Stimulated activated CD8-positive, alpha-beta memory T cell treated with anti-CD3 and anti-CD28 coated beads, Interleukin-12 subunit alpha, Interleukin-12 subunit beta, amount 100 ng/mL, for 1 hour (primary cell): ENCODE measurements at places on chromosomes 2 and 18.

DNA sequence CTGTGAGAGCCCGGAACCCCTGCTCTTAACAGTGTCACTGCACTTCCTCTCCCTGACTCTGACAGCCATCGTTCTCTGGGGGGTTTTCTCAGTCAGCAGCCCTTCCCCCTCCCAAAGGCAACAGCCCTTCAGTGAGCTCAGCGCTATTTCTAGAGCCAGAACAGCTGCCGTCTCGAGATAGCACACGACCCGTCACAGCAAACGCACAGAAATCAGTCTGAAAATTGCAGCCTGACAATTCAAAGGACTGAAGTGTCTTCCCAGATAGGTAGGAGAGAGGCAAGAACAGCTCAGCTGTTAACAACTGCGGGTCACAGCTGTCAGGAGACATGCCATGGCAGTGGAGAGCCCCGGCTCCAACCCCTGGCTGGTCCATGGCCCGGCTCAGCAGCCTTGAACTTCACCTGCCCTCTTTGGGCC is 45.4 kb downstream of the ST8SIA5 start:
- no peak for DNase-seq

- DNase-seq, result no peak
Observed at GRCh38 chr2:50649626-50650402, 382.1 kb downstream of the NRXN1 start.

DNA sequence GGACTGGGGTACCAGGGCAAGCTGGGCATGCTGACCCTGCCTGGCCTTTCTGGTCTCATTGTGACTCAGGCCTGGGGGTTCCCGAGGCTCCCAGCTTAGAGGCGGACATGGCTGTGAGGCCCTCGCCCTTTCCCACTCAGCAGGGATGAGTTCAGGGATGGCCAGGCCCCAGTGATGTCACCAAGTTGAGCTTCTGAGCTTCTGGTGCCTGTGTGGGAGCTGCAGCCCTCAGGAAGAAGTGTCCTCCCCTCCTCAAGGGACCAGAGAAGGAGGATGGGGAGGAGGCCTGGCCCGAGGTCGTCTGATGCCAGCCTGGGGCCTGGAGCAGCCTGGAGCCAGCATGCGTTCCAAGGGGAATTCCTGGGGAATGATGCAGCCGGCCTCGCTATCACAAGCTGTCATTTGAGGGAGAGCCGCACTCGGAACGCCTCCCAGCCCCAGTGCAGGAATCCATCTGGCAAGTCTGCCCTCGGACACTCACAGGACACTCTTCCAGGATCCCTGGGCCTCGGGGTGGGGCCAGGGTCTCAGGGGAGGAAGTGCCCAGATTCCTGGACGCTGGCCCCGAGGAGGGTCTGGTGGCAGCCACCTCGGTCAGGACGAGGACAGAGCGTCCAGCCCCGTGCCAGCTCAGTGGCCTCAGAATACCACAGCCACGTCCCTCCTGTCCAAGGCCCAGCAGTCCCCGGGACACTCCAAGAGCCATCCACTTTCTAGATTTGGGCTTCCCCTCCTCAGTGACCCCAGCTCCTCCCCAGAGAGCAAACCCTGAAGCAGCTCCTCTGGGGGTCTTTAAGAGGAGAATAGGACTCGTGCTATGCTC is 61.2 kb upstream of the GPC1 start:
- DNase-seq, result no peak

- no peak for DNase-seq
Observed at GRCh38 chr2:8288206-8288605, 393.6 kb upstream of the ID2 start.

DNA sequence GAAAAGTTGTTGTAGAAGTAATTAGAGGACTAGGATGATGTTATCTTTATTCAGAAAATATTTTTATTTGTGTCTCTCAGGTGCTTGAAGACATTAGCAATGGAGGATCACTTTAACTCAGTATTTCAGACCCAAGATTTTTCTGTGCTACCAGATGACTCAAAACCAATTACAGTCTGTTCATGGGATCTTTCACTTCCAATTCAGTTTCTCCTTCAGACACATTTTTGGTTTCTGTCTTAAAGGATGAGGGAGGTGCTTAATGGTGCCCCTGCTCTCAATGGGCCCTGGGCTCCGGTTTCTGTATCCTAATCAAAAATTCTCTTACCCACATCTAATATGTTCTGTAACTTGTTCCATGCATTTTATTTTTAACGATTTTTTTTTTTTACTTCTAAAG is 53.7 kb upstream of the HDAC4 start:
- DNase-seq, result no peak

DNA sequence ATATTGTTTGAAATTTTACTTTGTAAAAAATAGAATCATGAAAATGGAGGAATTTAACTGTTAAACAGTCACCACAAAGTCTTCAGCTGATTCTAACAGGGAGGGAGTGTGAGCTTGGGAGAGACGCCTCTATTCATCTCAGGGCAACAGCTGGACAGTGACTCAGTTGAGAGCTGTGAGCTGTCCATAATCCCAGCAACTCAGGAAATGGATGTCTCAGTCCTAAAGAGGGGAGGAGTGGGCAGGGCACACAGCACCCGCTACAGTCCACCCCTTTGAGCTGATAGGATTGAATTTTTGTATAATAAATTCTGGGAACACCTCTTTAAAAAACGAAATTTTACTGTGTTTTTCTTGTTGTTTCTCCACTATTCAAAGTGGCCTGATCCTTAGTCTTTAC is 255.1 kb upstream of the THUMPD2 start:
- no peak for DNase-seq

- no peak for DNase-seq
Observed at GRCh38 chr2:68861330-68861729, 9.9 kb downstream of the BMP10 start.

- no peak for DNase-seq
Observed at GRCh38 chr2:59308108-59308507, 1067.0 kb upstream of the FANCL start.

- no peak for DNase-seq
Observed at GRCh38 chr2:40101131-40101575, 322.1 kb upstream of the THUMPD2 start.

- DNase-seq, result no peak
Observed at GRCh38 chr2:155190342-155190741, 491.8 kb downstream of the KCNJ3 start.

- DNase-seq, result no peak
Observed at GRCh38 chr2:152464851-152465470, 130.0 kb downstream of the FMNL2 start.

GRCh38 chr18:50298443-50299284 is 11.2 kb upstream of the CXXC1 start:
- no peak for DNase-seq

GRCh38 chr2:43840965-43841364 is 2.2 kb downstream of the ABCG8 start:
- no peak for DNase-seq

- DNase-seq, result no peak
Observed at GRCh38 chr2:19752500-19752899, 149.3 kb downstream of the TTC32 start.

DNA sequence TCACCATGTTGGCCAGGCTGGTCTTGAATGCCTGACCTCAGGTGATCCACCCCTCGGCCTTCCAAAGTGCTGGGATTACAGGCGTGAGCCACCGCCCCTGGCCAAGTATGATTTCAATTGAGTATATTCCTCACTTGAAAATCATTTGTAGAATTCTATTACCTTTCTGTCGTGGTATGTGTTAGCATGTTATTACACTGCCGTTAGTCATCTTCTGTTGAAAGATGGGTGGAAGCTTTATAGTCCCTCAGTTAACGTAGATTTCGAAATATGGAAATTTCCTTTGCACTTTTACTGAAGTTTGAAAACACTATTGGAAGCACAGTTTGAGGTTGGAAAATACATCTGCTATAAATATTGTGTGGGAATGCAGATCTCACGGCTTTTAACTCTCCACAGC is 14.7 kb downstream of the NIFK start:
- no peak for DNase-seq

- no peak for DNase-seq
Observed at GRCh38 chr2:455913-456312, 168.0 kb upstream of the ALKAL2 start.

- no peak for DNase-seq
Observed at GRCh38 chr2:128595763-128596395, 277.2 kb upstream of the HS6ST1 start.

DNA sequence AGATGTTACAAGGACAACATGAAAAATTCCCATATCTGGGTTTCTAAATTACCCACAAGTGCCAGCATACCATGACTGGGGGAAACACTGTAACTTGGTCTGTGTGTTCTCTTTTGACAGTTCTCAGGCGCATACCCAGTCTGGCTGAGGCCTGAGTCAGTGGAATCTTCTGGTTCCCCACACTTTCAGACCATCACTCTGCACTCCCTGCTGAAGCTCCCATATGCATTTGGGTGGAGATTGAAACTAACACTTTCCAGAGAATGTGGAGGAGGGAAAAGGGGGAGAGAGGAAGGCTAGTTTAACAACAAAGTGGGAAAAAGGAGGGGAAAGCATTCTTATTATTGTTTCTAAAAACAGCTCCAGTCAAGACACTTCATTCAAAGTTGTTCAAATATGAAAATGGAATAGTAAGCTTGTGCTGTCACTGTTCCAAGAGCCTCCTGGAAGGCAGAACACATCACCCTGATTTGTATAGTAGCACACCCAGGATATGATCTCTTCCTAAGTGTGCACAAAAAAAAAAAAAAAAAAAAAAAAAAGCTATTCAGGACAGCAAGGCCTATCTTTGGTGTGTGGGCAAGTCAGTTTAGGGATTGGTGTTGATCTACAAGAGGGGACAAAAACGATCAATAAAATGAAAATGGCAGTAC is 48.1 kb upstream of the CTIF start:
- no peak for DNase-seq

DNA sequence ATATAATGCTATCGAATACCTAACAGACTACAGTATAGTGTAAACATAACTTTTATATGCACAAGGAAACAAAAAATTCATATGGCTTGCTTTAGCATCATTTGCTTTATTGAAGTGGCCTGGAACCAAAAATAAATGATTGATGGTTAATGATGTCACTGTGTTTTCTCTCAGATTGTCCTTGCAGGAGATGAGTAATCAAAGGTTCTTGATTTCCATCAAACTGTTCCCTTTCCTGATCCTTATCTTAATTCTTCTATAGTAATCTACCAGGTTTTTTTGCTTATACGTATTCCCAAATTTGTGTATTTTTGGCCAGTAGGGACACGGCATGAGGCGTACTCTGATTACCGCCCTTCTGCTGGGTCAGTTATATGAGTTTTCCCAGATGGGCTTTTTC is 104.9 kb upstream of the CXCR4 start:
- DNase-seq, result no peak

- peak; percentile 34 for DNase-seq
Observed at GRCh38 chr2:64945973-64946768, 43.0 kb upstream of the SLC1A4 start.

- no peak for DNase-seq
Observed at GRCh38 chr2:227881866-227882517, 10.6 kb downstream of the DAW1 start.

DNA sequence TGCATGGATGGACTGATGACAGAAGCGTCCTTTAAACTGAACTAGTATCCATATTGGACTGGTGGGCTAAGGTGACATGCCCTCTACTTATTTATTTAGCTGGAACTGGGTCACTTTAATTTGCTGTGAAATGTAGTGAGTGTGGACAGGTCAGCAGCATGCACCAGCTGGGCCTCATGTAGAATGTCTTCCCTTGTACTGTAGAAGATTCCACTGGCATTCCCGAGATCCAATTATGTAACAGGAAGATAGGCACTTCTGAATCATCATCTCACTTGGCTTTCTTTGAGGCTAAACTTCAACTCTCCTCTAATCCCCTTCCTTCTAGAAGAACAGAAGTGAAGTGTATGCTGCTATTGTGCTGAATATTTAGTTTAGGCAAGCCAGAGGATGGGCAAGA is 296.2 kb downstream of the SLC8A1 start:
- no peak for DNase-seq

GRCh38 chr2:59909147-59909546 is 644.3 kb downstream of the BCL11A start:
- DNase-seq, result no peak

- DNase-seq, result no peak
Observed at GRCh38 chr2:111954602-111955332, 56.4 kb downstream of the MERTK start.

GRCh38 chr18:47334966-47335365 is 83.5 kb upstream of the SKOR2 start:
- DNase-seq, result no peak

GRCh38 chr2:3223080-3223923 is 154.3 kb downstream of the EIPR1 start:
- DNase-seq, result peak; percentile 13

DNA sequence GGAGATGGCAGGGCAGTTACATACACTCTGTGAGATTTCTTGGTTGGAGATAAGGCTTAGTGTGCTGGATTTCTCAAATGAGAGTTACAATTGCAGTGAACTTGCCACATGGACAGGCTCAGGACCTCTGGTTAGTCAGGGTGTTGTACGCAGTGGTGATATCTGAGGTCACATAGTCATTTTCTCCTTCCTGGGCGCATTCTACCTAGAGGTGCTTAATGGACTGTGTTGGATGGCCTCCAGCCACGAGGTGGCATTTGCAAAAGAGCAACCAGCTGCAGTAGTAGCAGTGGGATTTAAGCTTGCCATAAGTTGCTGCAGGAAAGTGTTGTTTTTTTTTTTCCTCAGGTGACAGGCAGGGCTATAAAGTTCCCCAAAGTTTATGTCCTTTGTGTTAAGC is 173.8 kb upstream of the TMEM200C start:
- no peak for DNase-seq

DNA sequence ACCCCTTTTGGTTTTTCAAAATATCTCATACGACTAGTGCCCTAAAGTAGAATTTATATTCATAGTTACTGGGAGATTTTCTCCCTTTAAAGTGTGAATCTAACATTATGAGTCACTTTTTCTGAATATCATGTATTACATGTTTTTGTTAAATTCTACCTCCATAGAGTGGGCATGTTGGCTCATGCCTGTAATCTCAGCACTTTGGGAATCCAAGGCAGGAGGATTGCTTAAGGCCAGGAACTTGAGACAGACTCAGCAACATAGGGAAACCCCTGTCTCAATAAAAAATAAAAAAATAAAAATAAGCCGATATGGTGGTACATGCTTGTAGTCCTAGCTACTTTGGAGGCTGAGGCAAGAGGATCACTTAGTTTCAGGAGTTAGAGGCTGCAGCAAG is 45.3 kb upstream of the UNC80 start:
- no peak for DNase-seq

- DNase-seq, result no peak
Observed at GRCh38 chr2:167550448-167550847, 662.2 kb downstream of the XIRP2 start.
